ENCODE measurements at places on chromosomes 3 and 15. TPM values are rescaled to one million over a fixed set of nuclear protein-coding genes. Genes with fewer than 3 reads are reported as not detected.

- peak; percentile 77 for DNase-seq
Measured at GRCh38 chr3:194856296-194856695, 170.6 kb downstream of the FAM43A start.

- no peak for DNase-seq
Measured at GRCh38 chr3:43317461-43318316, 31.3 kb downstream of the SNRK start.

DNA sequence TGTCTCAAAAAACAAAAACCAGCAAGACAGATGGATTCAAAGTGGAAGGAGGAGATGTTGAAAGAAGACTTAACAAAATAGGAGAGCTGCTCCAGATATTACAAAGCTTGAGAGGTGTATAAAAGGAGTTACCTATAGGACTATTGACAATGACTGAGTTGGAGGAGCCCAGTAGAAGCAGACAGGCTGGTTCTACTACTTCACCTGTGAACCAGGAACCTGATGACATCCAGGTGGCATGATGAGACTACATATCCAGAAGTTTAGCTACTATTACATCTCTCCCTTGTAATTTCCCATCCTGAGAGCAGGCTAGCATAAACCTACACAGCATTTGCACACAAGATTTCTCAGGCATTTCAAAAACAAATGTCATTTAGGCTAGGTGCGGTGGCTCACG lies 49.3 kb downstream of the CPEB1 start:
- DNase-seq: no peak

The PARP15 gene
- 2.5 TPM for total RNA-seq

- no peak for DNase-seq
Measured at GRCh38 chr3:152046280-152046679, 172.8 kb downstream of the SUCNR1 start.

The UBE2Q2 gene
- 60.6 TPM for total RNA-seq
